ENCODE measurements at places on chromosomes 5 and 9.

GRCh38 chr5:72634444-72634843, 127.2 kb upstream of the ZNF366 start:
- no peak for DNase-seq

- DNase-seq = no peak
Observed at GRCh38 chr9:98312365-98312764, 56.9 kb upstream of the TBC1D2 start.

DNA sequence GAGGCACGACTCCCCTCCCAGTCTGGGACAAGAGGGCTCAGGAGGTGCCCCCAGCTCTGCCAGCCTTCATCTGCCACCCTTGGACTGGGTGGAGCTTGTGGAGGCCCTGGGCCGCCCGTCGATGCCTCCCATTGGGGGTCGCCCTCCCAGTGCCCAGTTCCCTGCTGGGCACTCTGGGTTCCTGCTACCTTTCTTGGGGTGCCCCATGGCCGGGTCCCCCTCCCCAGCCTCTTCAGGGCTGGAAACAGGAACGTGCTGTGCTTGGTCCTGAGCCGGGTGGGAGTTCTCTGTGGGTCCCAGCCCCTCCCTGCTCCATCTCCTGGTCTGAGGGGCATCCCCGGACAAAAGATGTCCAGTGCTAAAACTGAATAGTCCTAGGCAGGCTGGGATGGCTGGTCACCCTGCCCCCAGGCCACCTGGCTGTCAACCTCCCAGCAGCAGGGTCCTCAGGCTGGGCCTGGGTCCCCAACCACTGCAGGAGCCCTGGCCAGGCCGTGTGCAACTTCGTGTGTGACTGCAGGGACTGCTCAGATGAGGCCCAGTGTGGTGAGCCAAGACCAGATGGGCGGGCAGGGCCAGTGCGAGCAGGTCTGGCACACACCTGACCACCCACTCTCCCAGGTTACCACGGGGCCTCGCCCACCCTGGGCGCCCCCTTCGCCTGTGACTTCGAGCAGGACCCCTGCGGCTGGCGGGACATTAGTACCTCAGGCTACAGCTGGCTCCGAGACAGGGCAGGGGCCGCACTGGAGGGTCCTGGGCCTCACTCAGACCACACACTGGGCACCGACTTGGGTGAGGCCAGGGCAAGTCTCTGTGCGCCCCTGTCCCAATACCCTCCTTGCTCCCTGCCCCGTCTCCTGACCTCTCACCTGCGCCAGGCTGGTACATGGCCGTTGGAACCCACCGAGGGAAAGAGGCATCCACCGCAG, 784 bp downstream of the MAMDC4 start:
- no peak for DNase-seq

DNA sequence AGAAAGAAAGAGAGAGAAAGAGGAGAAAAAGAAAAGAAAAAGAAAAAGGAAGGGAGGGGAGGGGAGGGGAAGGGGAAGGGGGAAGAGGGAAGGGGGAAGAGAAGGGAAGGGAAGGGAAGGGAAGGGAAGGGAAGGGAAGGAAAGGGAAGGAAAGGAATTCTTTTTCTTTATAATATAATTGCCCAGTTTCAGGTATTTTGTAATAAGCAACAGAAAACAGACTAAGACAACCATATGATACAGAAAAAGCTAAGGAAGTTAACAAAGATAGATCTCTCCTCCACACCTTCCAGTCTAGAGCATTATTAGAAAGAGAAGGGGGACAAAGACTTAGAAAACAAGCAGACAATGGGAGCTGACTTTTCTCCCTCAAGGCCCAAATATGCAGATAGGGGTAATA, 31.0 kb downstream of the MEIKIN start:
- DNase-seq = no peak

GRCh38 chr5:14588758-14589543, 7.4 kb downstream of the OTULINL start:
- no peak for DNase-seq

GRCh38 chr5:92580814-92581213, 1000.2 kb downstream of the NR2F1-AS1 start:
- DNase-seq = no peak

GRCh38 chr9:126478216-126478981, 135.3 kb upstream of the LMX1B start:
- DNase-seq = no peak

GRCh38 chr9:129696944-129697655, 31.7 kb downstream of the PRRX2 start:
- DNase-seq = no peak

GRCh38 chr5:151520294-151520693, 70.8 kb downstream of the FAT2 start:
- no peak for DNase-seq

DNA sequence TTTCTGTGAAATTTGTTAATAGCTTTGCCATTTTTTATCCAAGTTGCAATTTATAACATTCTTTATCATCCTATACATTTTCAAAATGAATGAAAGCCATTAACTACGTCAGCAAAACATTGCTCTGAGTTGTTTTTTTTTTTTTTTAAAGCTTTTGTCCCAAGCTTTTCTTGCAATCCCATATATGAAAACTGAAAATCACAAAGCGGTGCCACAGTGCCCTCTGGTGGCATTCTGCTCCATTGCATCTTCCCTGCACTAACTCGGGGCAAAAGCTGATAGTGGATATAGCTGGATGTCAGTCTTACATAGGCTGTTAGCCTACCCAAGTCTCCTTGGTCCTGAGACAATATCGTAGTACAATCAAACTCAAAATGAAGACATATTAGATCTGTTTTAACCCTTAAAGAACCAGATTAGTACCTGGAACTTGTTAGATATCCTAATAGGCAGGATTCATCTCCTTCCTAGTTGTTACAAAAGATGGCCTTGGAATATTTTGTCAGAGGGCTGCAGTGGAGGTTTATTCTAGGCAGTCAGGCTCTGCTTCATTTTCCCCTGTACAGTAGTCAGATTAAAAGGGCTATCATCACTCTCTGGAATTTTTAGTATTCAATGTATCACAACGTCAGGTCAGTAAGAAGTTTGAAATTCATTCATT, 669.9 kb downstream of the PTPRD start:
- DNase-seq = no peak

GRCh38 chr9:133597316-133597957, 11.8 kb downstream of the FAM163B start:
- no peak for DNase-seq

GRCh38 chr5:57575839-57576238, 93.2 kb upstream of the ACTBL2 start:
- no peak for DNase-seq

GRCh38 chr9:73869264-73869663, 627.9 kb upstream of the RORB start:
- no peak for DNase-seq

DNA sequence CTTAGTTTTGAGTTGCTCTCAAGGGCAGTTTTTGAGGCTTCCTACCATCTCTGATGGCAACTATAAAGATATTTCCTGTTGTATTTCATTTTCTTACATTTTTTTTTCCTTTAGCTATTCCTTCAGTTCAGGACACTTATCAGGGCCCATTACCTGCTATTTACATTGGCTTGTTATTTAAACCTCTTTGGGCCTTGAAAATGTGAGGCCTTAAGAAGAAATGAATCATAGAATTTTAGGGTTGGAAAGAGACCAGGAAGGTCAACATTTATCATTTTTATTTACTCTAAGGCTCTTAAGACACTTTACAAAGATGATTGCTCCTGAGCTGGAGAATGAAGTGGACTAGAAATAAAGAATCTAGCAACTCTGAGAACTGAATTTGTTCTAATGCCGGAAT, 335.2 kb downstream of the DTWD2 start:
- no peak for DNase-seq

DNA sequence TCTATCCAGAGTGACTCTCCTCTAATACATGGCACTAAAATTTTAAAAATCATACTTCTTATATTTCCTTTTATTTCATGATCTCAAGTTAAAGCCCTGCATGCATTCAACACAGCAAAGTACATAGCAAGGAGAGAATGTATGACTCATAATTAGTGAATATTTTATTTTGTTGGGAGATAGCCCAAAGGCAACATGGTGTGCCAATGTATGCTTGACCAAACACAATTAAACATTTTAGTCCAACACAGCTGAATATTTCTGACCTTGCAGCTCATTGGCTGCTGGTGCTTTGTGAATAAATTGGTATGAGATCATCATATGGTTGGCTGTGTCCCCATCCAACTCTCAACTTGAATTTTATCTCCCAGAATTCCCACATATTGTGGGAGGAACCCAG, 103.5 kb downstream of the NPR3 start:
- DNase-seq = no peak

DNA sequence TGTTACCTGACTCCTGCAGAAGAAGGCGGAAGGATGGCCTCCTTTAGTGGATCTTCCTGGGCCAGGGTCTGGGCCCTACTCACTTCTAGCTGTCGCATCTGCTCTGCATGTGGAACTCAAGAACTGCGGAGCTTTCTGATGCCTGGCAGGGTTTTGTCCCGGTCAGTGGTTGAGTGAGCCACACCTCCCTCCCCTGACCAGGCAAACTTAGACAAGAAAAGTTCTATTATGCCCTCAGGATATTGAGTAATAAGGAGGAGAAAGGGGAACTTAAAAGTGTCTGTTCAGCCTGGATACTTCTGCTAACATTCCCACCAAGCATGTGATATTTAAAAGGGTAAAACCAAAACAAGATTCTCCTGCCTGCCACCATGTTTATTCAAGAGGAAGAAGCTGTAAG, at the start of gene FYB1:
FYB1 (minus strand) TSS at position 127 of the 400 bp plus-strand sequence. CDS start 16,603 bp downstream, outside the sequence.
- no peak for DNase-seq

- DNase-seq = no peak
Observed at GRCh38 chr5:97135868-97136267, 6.5 kb downstream of the LIX1 start.

- DNase-seq = no peak
Observed at GRCh38 chr5:5787373-5787772, 364.9 kb downstream of the ICE1 start.

DNA sequence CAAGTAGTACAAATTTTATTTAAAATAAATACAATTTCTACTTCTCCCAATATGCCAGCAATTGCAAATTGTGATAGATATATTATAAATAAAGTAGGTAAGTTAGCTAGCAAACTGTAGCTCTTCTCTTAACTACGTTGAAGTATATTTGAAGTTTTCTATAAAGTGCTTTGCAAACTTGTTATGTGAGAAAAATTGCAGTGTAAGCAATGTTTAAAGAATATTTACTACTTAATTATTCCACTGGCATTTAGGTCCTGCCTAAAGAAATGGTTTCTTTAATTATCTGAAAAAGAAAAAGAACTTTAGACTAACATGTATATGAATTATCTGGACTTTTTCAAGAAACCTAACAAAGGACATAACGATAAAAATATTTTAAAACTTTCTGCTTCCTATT, 1350.0 kb upstream of the CDH9 start:
- no peak for DNase-seq

DNA sequence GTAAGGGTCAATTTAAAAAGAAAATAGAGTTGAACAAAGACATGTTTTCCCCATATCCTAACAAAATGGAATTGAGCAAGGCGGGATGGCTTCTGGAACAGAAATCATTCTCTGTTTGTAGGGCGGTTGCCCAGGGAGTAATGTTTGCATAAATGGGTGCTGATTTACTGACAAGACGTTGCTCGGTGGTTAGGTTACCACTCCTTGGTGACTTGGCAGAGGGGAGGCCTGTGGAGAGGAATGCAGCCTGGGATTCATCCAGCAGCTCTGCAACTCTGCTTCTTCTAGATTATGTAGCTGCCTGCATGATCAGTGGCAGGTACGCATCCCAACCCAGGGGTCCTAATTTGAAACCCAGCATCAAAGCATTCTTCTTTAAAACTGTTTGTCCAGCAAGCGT, 200.2 kb downstream of the CFAP90 start:
- no peak for DNase-seq

- no peak for DNase-seq
Observed at GRCh38 chr9:133677126-133678010, 41.2 kb downstream of the DBH start.

GRCh38 chr9:214648-215493, at the start of gene DOCK8:
Gene DOCK8 (plus strand): TSS chr9:214865. CDS start chr9:214977, 112 bp downstream.
- peak; percentile 46 for DNase-seq

- DNase-seq = no peak
Observed at GRCh38 chr5:83085106-83085505, 7.8 kb downstream of the XRCC4 start.

GRCh38 chr9:89774858-89775370, 170.1 kb downstream of the GADD45G start:
- DNase-seq = no peak

DNA sequence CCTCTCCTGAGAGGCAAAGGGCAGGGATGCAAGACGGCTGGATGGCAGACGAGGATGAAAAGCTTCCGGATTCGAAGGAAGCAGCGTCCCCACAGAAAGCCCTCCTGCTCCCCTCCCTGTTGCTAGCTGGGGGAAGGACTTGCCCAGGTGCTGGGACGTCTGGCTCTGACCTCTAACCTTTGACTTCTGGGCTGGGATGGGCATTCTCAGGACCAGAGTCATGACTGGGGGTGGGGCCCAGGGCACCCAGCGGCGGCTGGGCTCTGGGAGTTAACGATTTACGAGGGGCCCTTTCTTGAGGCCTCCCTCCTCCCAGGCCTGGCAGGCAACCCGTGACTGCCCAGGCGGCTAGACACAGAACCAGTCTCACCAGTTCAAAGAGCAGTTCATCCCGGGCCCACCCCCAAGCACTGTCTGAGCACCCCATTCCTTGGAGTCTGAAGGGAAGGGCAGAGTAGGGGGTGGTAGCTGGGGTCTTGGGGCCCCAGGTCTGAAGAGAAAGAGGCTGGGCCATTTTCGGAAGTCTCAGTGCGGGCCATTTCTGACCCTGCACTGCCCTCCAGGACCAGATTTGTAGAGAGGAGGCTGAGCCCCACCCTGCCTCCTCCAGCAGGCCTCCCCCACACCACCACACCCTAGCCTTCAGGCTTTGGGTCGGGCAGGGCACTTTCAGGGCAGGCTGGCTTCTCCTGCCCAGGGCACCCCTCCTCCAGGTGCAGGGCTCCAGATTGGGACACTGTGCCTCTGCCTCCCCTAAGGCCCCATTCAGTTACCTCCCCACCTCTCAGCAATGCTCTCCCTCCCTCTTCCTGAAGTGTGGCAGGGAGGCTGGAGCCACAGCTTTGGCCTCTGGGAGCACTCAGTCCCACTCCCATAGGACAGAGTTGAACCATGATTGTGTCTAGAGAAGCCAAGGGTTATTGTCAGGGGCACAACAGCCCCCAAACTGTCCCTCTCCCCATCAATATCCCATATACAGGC, 5.0 kb upstream of the CXXC5 start:
- no peak for DNase-seq

DNA sequence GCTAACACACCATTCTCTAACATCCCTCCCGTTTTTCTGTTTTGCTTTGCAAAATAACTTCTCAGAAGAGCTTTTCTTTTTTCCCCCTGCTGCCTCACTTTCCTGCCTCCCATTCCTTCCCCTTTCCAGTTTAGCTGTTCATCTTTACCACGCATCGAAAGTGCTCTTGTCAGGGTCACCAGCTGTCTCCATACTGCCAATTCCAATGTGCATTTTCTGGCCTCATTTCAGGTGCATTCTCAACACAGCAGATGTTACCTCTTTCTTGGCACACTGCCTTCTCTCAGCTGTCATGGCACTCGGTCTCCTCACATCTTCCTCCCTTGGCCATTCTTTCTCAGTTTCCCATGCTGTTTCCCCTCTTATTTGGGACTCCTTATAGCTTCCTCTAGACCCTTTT, 9.5 kb downstream of the ARSK start:
- DNase-seq = no peak
